ENCODE measurements at places on chromosomes 12 and 14. TPM values are rescaled to one million over a fixed set of nuclear protein-coding genes. Genes with fewer than 3 reads are reported as not detected.

GRCh38 chr12:71475280-71475679, 35.7 kb downstream of the LGR5 start:
- H3K4me3 ChIP-seq = no peak overlapping the region
- no peak overlapping the region for H3K27ac ChIP-seq
- no peaks in the 10 kb centered on the region for H3K27me3 ChIP-seq
- DNase-seq = no peak
- no peaks in the 10 kb centered on the region for H3K4me1 ChIP-seq
- H3K36me3 ChIP-seq = no peaks in the 10 kb centered on the region

DNA sequence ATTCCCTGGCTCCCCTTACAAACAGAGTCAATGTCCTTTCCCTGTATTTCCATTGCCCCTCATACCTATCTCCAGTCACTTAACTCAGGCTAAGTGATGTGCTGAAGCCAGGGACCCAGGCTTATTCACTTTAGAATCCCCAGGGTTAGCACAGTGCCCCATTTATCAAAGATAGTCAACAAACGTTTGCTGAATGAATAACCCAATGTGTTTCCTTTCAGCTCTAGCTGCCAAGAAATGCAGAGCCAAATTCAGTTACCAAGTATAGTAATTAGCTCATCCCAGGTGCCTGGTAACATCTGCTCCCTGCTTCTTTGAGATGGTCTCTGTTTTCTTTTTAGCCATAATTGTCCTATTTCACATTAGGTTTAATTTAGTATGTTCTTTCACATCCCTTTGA, 189.5 kb downstream of the PHLDA1 start:
- no peak for DNase-seq
- no peaks in the 10 kb centered on the region for H3K36me3 ChIP-seq
- H3K27me3 ChIP-seq = no peaks in the 10 kb centered on the region

CCDC177 gene
- 0.29 TPM for total RNA-seq

DNA sequence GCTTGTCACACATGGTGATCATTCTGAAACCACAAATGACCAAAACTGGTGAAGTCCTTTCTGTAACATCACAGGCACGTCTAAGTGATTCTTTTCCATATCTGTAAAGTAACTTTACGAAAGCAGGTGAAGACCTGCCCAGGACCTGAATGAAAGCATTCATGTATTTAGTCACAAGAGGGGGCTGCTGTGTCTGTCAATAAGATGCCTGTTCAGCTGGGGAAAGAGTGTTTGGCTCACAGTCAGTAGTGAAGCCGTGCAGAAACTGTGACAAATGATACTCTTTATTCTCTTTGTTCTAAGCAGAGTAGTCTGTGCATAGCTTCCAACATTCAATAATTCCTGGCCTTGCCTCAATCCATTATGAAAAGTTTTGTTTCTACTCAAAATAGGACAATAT, 373.5 kb upstream of the OR4E1 start:
- H3K4me1 ChIP-seq = no peaks in the 10 kb centered on the region
- no peak overlapping the region for H3K27ac ChIP-seq
- no peaks in the 10 kb centered on the region for H3K27me3 ChIP-seq

RFLNA gene
- 1.3 TPM for total RNA-seq

PXN gene
- 74.1 TPM for total RNA-seq

GRCh38 chr14:70972107-70972976, 65.1 kb downstream of the PCNX1 start:
- peaks cover 4% of the 10 kb centered on the region for H3K36me3 ChIP-seq
- H3K27ac ChIP-seq = no peak overlapping the region
- H3K4me3 ChIP-seq = no peak overlapping the region
- peak; percentile 85 for DNase-seq
- H3K27me3 ChIP-seq = no peaks in the 10 kb centered on the region
- H3K4me1 ChIP-seq = no peaks in the 10 kb centered on the region

SMOC1 gene
- 5.7 TPM for total RNA-seq

DNA sequence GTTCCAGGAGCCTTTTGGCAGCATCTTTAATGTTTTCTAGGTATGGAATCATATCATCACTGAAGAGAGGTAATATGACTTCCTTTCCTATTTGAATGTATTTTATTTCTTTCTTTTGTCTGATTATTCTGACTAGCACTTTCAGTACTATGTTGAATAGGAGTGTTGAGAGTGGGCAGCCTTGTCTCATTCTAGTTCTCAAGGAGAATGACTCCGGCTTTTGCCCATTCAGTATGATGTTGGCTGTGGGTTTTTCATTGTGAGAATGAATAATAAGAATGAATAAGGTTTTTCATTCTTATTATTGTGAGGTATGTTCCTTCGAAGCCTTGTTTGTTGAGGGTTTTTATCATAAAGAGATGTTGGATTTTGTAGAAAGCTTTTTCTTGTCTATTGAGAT, 98.9 kb downstream of the GPHN start:
- H3K27ac ChIP-seq = no peak overlapping the region
- no peaks in the 10 kb centered on the region for H3K27me3 ChIP-seq
- no peaks in the 10 kb centered on the region for H3K4me1 ChIP-seq
- no peak for DNase-seq

VWF gene
- 117 TPM for total RNA-seq

GRCh38 chr12:13376610-13377373, 180.3 kb downstream of the EMP1 start:
- no peaks in the 10 kb centered on the region for H3K4me1 ChIP-seq
- no peak for DNase-seq

- no peak overlapping the region for H3K4me3 ChIP-seq
- no peak for DNase-seq
- no peaks in the 10 kb centered on the region for H3K27me3 ChIP-seq
- H3K27ac ChIP-seq = no peak overlapping the region
Measured at GRCh38 chr12:21471294-21471693, 30.1 kb downstream of the RECQL start.

DNA sequence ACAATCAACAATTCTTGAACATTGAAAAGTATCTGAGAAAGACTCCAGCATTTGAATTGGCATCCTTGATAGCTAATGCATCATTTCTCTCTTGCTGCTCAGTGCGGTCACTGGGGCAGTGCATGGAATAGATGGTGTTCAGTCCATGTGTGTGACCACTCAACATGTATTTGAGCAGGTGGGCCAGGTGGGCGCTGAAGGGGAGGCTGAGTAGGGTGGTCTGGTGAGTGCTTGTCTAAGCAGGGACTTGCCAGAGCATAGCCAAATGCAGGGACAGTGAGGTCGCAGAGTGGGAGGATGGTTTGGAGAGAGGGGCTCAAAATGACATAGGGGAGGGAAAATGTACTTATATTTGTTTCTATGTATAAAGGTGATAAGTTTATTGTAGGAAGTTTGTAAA, 409.0 kb downstream of the TMEM121 start:
- H3K27me3 ChIP-seq = no peaks in the 10 kb centered on the region
- H3K36me3 ChIP-seq = no peaks in the 10 kb centered on the region
- no peak overlapping the region for H3K27ac ChIP-seq
- H3K4me3 ChIP-seq = no peak overlapping the region

PPP4R4 gene
- 7.9 TPM for total RNA-seq

GRCh38 chr14:32009976-32010581, 67.0 kb upstream of the ARHGAP5 start:
- no peaks in the 10 kb centered on the region for H3K4me1 ChIP-seq
- H3K36me3 ChIP-seq = no peaks in the 10 kb centered on the region
- no peak overlapping the region for H3K4me3 ChIP-seq
- no peak for DNase-seq

GRCh38 chr14:54369343-54369742, 27.5 kb upstream of the CDKN3 start:
- H3K27ac ChIP-seq = no peak overlapping the region
- H3K36me3 ChIP-seq = no peaks in the 10 kb centered on the region
- no peak overlapping the region for H3K4me3 ChIP-seq

- no peak overlapping the region for H3K27ac ChIP-seq
- no peak overlapping the region for H3K4me3 ChIP-seq
- DNase-seq = no peak
- H3K27me3 ChIP-seq = peaks cover 13% of the 10 kb centered on the region
- no peaks in the 10 kb centered on the region for H3K36me3 ChIP-seq
Measured at GRCh38 chr14:28744126-28744525, 22.5 kb upstream of the FOXG1 start.

GRCh38 chr14:95452176-95452892, 64.1 kb downstream of the SYNE3 start:
- no peak for DNase-seq
- H3K27me3 ChIP-seq = no peaks in the 10 kb centered on the region
- H3K4me3 ChIP-seq = no peak overlapping the region
- no peaks in the 10 kb centered on the region for H3K36me3 ChIP-seq

TEX52 gene
- total RNA-seq = not detected

- H3K27ac ChIP-seq = no peak overlapping the region
- H3K36me3 ChIP-seq = no peaks in the 10 kb centered on the region
- H3K4me1 ChIP-seq = no peaks in the 10 kb centered on the region
Measured at GRCh38 chr12:91968076-91968776, 177.4 kb downstream of the BTG1 start.

DNA sequence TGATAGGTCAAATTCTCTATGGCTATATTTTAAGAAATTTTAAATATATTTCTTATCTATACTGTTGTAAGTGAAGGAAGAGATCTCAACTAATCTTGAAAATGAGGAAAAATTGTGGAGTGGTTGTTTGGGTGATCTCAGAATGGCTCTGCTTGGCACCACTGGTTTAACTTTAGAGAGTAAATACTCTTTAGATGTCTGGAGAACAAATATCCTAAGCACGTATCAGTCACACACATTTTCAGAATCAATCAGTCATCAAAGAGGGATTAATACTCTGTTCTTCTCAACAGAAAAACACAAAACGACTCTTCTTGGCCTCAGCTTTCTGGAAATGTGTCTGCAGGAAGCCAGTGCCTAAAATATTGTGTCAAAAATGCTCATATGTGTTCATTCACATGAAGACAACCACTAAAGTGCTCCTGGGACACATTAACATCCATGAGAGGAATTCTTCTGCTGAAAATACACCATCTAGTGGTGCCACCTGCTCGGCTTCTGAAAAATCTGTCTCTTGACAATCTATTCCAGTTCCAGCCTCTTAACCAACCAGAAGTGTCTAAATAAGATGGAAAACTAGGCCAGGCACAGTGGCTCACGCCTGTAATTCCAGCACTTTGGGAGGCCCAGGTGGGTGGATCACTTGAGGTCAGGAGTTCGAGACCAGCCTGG, 81.1 kb upstream of the CCDC198 start:
- H3K4me3 ChIP-seq = no peak overlapping the region
- no peak overlapping the region for H3K27ac ChIP-seq
- H3K36me3 ChIP-seq = no peaks in the 10 kb centered on the region
- H3K4me1 ChIP-seq = no peaks in the 10 kb centered on the region

ACSM4 gene
- not detected for total RNA-seq

DNA sequence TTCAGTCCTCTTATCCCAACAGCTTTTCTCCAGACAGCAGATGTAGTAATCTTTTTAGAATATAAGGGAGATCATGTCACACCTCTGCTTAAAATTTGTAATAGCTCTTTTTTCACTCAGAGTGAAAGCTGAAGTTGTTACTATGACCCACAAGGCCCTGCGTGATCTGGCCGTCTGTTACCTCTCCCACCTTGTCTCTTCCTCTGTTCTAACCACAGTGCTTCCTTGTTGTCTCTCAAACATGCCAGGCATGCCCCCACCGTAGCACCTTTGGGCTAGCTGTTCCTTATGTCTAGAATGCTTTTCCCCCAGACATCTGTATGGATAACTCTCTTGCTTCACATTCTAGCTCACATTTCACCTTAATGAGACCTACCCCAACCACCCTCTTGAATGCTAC, 6.5 kb downstream of the NECAP1 start:
- H3K27me3 ChIP-seq = no peaks in the 10 kb centered on the region
- peak overlapping the region; percentile 2 for H3K27ac ChIP-seq
- H3K36me3 ChIP-seq = no peaks in the 10 kb centered on the region

RAB21 gene
- total RNA-seq = 26.9 TPM

PLBD1 gene
- 19.8 TPM for total RNA-seq

PRR4 gene
- total RNA-seq = 10.0 TPM

GRCh38 chr14:27190296-27190695, 592.5 kb upstream of the NOVA1 start:
- no peaks in the 10 kb centered on the region for H3K27me3 ChIP-seq
- H3K27ac ChIP-seq = no peak overlapping the region
- no peaks in the 10 kb centered on the region for H3K36me3 ChIP-seq
- no peak for DNase-seq

Measured in breast epithelium (tissue), 4 donors.